ENCODE measurements at places on chromosomes 4 and X.

DNA sequence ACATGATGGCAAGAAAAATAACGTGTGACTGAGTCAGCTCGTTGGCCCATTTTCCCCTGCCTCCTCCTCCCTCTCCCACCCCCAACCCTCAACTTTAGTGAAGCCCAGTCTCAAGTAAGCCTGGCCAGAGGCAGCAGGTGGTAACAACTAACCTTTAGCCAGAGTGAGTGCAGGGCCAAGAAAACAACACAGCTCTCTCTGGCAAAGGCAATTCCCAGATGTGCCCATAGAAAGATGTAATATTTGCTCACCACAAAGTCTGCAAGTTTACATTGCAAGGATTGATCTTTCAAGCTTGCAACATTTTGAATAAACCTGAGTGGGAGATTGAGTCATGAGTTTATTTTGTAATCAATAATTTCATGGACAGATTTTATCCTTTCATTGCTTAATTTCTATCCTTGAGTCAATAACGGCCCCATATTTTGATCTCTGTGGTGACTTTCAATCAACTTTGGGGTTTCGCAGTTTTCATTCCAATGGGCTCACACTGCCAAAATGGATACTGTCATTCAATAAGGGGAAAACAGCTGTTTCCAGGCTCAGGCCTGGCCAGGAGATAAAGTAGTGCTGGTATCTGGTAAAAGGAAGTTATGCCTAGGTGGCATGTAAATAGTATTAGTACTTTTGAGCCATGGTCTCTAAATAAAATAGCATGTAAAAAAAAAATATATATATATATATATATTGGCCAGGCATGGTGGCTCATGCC, 130.7 kb upstream of the TMEM164 start:
- no peak overlapping the region for H3K4me3 ChIP-seq
- H3K4me1 ChIP-seq: no peaks in the 10 kb centered on the region
- no peaks in the 10 kb centered on the region for H3K36me3 ChIP-seq
- H3K27ac ChIP-seq: no peak overlapping the region

DNA sequence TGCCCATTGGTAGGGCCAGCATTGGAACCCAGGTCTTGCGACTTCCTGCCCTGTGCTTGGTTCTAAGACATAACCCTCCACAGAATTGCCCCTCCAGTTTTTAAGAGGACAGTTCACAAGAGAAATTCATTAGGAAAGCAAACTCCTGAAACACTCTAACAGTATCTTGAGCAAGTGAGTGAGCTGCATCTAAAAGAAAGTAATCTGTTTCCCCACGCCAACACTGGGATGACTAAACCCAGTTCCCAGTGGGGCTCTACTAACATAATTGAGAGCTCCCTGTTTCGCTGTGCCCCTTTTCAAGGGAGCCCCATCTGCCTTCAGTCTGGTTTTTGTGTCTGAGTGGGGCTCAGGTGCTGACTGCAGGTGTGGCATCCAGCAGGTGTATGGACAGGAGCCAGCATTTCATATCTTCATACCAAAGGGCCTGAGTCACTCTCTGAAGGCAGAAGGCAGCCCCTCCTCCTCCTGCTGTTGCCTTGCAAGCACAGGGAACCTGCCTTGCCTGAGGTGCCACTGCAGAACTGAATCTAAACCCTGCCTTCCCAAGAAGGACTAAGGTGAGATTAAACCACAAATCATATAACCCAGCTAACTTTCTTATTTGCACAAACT, 8.0 kb downstream of the AMOT start:
- no peak for DNase-seq
- H3K27ac ChIP-seq: no peak overlapping the region
- H3K27me3 ChIP-seq: no peaks in the 10 kb centered on the region
- no peaks in the 10 kb centered on the region for H3K36me3 ChIP-seq
- no peaks in the 10 kb centered on the region for H3K4me1 ChIP-seq
- H3K4me3 ChIP-seq: no peak overlapping the region

GRCh38 chr4:61204353-61205060, 4.4 kb downstream of the ADGRL3 start:
- no peak overlapping the region for H3K4me3 ChIP-seq
- DNase-seq: no peak
- H3K4me1 ChIP-seq: no peaks in the 10 kb centered on the region
- H3K27me3 ChIP-seq: no peaks in the 10 kb centered on the region

- peaks cover 2% of the 10 kb centered on the region for H3K4me1 ChIP-seq
- no peak overlapping the region for H3K27ac ChIP-seq
- no peaks in the 10 kb centered on the region for H3K36me3 ChIP-seq
Measured at GRCh38 chr4:152211936-152212653, 323.8 kb downstream of the FBXW7 start.

DNA sequence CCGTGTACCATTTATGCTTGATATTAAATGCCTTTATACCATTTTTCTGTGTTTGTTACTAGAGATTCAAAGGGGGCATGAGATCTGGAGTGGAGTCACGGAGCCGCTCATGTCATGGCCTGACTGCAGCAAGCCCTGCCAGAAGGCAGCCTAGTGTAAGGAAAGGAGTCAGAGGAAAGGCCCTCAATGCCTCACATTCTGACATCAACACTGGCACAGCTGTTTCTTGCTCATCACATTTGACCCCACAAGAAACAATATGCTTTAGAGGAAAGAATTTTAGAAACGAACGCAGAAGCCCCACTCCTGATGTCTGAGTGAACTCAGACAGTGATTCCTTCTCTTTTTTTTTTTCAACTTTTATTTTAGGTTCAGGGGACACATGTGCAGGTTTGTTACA, 322.4 kb upstream of the CPEB2 start:
- DNase-seq: no peak
- H3K27ac ChIP-seq: no peak overlapping the region
- no peaks in the 10 kb centered on the region for H3K36me3 ChIP-seq
- H3K27me3 ChIP-seq: no peaks in the 10 kb centered on the region
- H3K4me1 ChIP-seq: no peaks in the 10 kb centered on the region
- H3K4me3 ChIP-seq: no peak overlapping the region

GRCh38 chr4:189600718-189601435, 339.8 kb upstream of the FRG1 start:
- H3K36me3 ChIP-seq: no peaks in the 10 kb centered on the region
- H3K4me3 ChIP-seq: no peak overlapping the region
- no peaks in the 10 kb centered on the region for H3K4me1 ChIP-seq
- no peaks in the 10 kb centered on the region for H3K27me3 ChIP-seq
- DNase-seq: no peak

DNA sequence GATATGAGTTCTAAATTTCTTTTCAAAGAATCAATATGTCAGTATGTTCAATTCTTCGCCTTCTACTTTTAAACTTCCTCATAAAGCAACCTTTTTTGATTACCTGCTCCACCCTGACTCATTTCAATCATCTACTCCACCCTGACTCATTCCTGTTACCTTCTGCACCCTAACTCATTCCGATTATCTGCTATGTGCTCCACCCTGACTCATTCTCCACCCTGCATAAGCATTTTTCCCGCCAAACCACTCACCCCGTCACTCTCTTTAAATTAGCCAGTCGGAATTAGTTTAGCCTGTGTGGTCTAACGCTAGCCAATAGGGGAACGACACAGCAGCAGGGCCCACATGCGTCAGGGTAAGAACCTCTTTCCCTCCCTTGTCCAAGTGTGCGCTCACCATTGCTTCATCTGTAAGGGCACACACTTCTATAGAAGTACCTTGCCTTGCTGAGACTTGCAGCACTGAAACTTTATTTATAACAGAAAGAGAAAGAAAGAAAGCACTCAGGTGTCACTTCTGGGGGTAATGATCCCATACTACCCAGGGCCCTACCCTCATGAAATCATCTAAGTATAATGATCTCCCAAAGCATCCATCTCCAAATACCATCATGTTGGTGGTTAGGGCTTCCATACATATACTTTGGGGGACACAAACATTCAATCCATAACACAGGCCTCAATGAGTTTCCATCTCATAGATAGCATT, 875.2 kb downstream of the RAPGEF2 start:
- H3K4me1 ChIP-seq: no peaks in the 10 kb centered on the region
- H3K36me3 ChIP-seq: no peaks in the 10 kb centered on the region
- H3K4me3 ChIP-seq: no peak overlapping the region
- no peak overlapping the region for H3K27ac ChIP-seq

- H3K27ac ChIP-seq: no peak overlapping the region
- H3K27me3 ChIP-seq: no peaks in the 10 kb centered on the region
- H3K4me3 ChIP-seq: no peak overlapping the region
- DNase-seq: no peak
- no peaks in the 10 kb centered on the region for H3K36me3 ChIP-seq
Measured at GRCh38 chrX:32545101-32545500, 666.2 kb downstream of the DMD start.

- H3K27me3 ChIP-seq: no peaks in the 10 kb centered on the region
- H3K4me1 ChIP-seq: no peaks in the 10 kb centered on the region
- H3K36me3 ChIP-seq: no peaks in the 10 kb centered on the region
- no peak overlapping the region for H3K27ac ChIP-seq
- DNase-seq: no peak
- no peak overlapping the region for H3K4me3 ChIP-seq
Measured at GRCh38 chr4:172153719-172154118, 340.5 kb downstream of the GALNTL6 start.

DNA sequence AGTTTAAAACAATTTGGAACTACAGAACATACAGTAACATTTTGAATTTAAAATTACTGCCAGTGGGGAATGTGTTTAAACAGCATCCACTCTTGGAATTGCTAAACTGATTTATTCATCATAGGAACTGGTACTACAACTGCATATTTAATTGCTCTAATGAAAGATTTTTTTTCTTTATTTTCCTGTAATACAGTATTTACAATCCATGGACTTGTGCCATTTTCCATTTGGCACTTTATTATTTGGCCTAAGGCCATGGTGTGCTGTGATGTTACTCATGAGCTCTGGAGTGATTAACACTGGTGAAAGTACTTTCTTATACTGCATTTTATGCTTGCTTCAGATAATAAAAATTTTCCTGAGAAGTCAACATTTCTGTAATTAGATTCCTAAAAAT, 69.7 kb upstream of the NUDT6 start:
- H3K27me3 ChIP-seq: no peaks in the 10 kb centered on the region
- H3K27ac ChIP-seq: no peak overlapping the region
- DNase-seq: no peak
- no peak overlapping the region for H3K4me3 ChIP-seq
- peaks cover 51% of the 10 kb centered on the region for H3K36me3 ChIP-seq
- H3K4me1 ChIP-seq: no peaks in the 10 kb centered on the region

- no peaks in the 10 kb centered on the region for H3K36me3 ChIP-seq
- no peak for DNase-seq
- no peak overlapping the region for H3K27ac ChIP-seq
Measured at GRCh38 chrX:23885803-23886202, 21.9 kb downstream of the APOO start.

DNA sequence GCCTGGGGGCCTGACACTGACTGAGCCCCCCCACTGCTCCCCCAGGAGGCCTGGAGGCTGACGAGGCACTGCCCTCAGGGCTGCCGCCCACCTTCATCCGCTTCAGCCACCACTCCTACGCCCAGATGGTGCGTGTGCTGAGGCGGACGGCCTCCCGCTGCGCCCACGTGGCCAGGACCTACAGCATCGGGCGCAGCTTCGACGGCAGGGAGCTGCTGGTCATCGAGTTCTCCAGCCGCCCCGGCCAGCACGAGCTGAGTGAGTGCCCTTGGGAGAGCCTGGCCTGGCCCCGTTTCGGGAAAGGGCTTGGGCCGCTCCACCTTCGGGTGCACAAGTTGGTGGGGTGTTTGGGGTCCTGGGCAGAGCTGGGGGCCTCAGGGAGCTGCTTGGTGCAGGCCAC, 11.4 kb downstream of the CPZ start:
- H3K4me1 ChIP-seq: no peaks in the 10 kb centered on the region
- H3K27ac ChIP-seq: no peak overlapping the region
- no peaks in the 10 kb centered on the region for H3K36me3 ChIP-seq
- H3K27me3 ChIP-seq: no peaks in the 10 kb centered on the region
- no peak for DNase-seq

DNA sequence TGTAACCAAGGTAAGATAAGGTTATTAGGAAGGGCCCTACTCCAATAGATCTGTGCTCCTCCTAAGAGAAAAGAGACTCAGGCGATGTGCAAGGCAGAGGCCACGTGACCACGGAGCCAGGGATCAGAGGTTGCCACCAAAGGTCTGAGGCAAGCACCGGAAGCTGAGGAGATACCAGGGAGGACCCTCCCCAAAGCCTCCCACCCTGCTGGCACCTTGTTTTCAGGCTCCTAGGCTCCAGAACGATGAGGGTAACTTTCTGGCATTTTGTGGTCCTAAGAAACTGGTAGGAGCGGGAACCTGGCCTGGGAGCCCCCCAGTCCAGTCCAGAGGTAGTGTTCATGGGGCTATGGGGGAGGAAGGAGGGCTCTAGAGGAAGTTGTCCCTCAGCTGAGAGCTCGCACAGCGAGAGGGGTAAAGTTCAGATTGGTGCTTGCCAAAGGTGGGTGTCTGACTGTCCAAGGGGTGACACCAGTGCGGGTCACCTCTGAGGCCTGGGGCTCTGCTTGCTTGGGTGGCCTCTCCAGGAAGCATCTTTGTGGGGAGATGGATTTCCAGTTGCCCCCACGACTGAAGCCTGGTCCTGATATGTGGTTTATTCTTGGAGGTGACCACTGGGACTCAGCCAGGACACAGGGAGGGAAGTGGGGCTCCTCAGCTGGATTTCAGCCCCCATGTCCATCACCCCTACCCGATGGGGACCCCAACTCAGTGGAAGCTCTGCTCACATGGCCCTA, 7.5 kb upstream of the LETM1 start:
- H3K4me1 ChIP-seq: no peaks in the 10 kb centered on the region
- no peak overlapping the region for H3K4me3 ChIP-seq
- no peak for DNase-seq
- H3K27ac ChIP-seq: no peak overlapping the region

DNA sequence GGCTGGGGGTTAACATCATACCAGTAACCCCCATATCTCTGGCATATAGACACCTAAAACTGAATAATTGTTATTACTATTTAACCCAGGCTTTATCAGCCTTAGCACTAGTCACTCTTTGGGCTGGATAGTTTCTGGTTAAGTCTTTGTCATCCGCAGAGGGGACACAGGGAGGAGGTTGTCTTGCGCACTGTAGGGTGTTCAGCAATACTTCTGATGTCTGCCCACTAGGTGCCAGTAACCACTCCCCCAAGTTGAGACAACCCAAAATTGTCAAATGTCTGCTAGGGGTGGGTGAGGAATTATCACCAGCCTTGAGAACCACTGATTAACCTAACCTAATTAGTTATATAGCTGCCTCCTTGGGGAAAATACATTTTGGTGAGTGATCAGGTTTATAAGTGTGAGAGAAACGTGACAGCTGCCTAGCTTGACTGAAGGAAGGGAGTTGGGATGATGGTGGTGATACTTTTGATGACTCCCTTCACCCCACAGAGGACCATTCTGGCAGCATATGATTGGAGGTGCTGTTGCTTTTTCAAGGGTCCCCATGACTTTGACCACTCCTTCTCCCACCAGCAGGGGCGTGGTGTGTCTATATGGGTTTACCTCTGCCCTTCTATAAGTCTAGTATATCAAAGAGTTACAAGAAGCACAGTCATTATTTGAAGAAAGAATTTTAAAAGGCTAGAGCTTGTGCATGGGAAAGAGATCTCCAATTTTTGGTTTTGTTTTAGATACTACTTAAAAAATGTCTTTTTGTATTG, 140.9 kb downstream of the STIM2 start:
- DNase-seq: no peak
- no peak overlapping the region for H3K27ac ChIP-seq
- peaks cover 18% of the 10 kb centered on the region for H3K36me3 ChIP-seq

GRCh38 chr4:153523941-153524386, 57.8 kb downstream of the TMEM131L start:
- peak overlapping the region; percentile 53 for H3K4me3 ChIP-seq
- DNase-seq: no peak
- peaks cover 99% of the 10 kb centered on the region for H3K4me1 ChIP-seq
- H3K27me3 ChIP-seq: no peaks in the 10 kb centered on the region
